ENCODE measurements at places on chromosomes 2 and 18. TPM values are rescaled to one million over a fixed set of nuclear protein-coding genes. Genes with fewer than 3 reads are reported as not detected.

CDK15 gene
- not detected for total RNA-seq

OLA1 gene
- total RNA-seq = 45.0 TPM

TBR1 gene
- total RNA-seq = under 0.01 TPM

PNKD gene
- 20.0 TPM for total RNA-seq

NLRC4 gene
- not detected for total RNA-seq

ECEL1 gene
- not detected for total RNA-seq

MYO3B gene
- total RNA-seq = not detected

SH3BP4 gene
- 20.2 TPM for total RNA-seq

CPLX4 gene
- total RNA-seq = not detected

IL1A gene
- not detected for total RNA-seq

LIPG gene
- 6.1 TPM for total RNA-seq

TSPYL6 gene
- not detected for total RNA-seq

IL36B gene
- total RNA-seq = not detected

PPP4R3B gene
- 36.3 TPM for total RNA-seq

NYAP2 gene
- not detected for total RNA-seq

SLC30A3 gene
- 16.9 TPM for total RNA-seq

RAX gene
- not detected for total RNA-seq

IL1RN gene
- not detected for total RNA-seq
